CD4-positive, alpha-beta memory T cell (primary cell): ENCODE measurements at places on chromosomes 3 and 15. TPM values are rescaled to one million over a fixed set of nuclear protein-coding genes. Genes with fewer than 3 reads are reported as not detected.
A peak's percentile ranks its signal among the peaks of the same experiment; 100 is the strongest.

GRCh38 chr3:180457225-180457624 is 144.7 kb upstream of the TTC14 start:
- H3K4me1 ChIP-seq: no peaks in the 10 kb centered on the region
- DNase-seq: no peak
- no peak overlapping the region for H3K4me3 ChIP-seq
- H3K27ac ChIP-seq: no peak overlapping the region

DNA sequence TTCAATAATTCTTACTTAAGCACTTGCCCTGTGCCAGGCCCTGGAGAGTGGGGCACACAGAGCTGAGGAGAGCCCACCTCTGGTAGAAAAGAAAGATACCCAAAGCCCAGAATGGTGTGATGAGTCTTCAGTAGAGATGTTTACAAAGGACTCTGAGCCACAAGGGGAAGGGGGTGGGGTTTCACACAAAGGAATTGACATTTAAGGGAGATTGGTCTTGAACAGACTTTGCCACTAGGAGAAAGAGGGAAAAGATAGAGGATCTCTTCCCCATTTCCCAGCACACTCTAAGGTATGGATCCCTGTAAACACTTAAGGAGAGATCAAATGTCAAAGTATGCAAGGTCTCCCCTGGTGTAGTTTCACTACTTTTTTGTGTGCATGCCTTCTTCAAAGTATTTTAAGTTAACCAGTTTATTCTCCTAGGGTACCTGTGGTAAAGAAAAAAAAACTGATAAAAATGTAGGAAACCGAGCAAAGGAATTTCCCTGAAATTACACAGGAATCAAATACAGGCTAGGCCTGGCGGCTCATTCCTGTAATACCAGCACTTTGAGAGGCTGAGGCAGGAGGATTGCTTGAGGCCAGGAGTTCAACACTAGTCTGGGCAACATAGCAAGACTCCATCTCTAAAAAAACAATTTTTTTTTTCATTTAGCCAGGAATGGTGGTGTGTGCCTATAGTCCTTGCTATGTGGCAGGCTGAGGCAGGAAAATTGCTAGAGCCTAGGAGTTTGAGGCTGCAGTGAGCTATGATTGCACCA is 117.6 kb upstream of the SKOR1 start:
- H3K27me3 ChIP-seq: no peaks in the 10 kb centered on the region
- DNase-seq: no peak
- H3K4me1 ChIP-seq: no peaks in the 10 kb centered on the region
- H3K36me3 ChIP-seq: no peaks in the 10 kb centered on the region
- H3K4me3 ChIP-seq: no peak overlapping the region
- no peak overlapping the region for H3K27ac ChIP-seq

- H3K27me3 ChIP-seq: no peaks in the 10 kb centered on the region
- H3K4me1 ChIP-seq: peaks cover 25% of the 10 kb centered on the region
- H3K36me3 ChIP-seq: no peaks in the 10 kb centered on the region
- H3K4me3 ChIP-seq: no peak overlapping the region
These were observed 1.4 kb upstream of the CPOX start for GRCh38 chr3:98594628-98595324.

DNA sequence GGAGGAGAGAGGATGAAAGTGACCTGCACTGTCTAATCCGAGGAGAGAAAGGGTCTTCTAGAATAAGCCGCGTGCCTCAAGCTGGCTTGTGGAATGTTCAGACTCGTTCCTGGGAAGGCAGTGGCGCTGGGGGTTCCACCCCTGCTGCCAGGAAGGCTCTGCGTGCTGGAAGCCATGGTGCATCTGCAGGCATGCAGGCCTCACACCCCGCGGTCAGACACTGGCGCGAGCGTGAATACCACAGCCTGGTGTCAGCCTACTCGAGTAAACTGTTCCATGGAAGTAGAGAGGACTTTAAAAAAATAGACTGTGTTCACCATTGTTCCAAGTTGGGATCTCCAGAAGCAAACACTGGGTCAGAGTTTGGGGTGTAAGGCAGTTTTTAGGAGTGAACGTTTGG is 25.9 kb upstream of the GABRG3 start:
- H3K27me3 ChIP-seq: no peaks in the 10 kb centered on the region
- H3K4me1 ChIP-seq: no peaks in the 10 kb centered on the region
- DNase-seq: no peak

- peak; percentile 12 for DNase-seq
- H3K4me1 ChIP-seq: peaks cover 18% of the 10 kb centered on the region
- no peak overlapping the region for H3K27ac ChIP-seq
- no peak overlapping the region for H3K4me3 ChIP-seq
These were observed 41.1 kb downstream of the NGRN start for GRCh38 chr15:90306560-90306959.

- H3K4me1 ChIP-seq: peaks cover 5% of the 10 kb centered on the region
- H3K36me3 ChIP-seq: no peaks in the 10 kb centered on the region
- no peak overlapping the region for H3K4me3 ChIP-seq
- H3K27me3 ChIP-seq: no peaks in the 10 kb centered on the region
- H3K27ac ChIP-seq: no peak overlapping the region
These were observed 96.2 kb upstream of the PLCL2 start for GRCh38 chr3:16788440-16789056.

DNA sequence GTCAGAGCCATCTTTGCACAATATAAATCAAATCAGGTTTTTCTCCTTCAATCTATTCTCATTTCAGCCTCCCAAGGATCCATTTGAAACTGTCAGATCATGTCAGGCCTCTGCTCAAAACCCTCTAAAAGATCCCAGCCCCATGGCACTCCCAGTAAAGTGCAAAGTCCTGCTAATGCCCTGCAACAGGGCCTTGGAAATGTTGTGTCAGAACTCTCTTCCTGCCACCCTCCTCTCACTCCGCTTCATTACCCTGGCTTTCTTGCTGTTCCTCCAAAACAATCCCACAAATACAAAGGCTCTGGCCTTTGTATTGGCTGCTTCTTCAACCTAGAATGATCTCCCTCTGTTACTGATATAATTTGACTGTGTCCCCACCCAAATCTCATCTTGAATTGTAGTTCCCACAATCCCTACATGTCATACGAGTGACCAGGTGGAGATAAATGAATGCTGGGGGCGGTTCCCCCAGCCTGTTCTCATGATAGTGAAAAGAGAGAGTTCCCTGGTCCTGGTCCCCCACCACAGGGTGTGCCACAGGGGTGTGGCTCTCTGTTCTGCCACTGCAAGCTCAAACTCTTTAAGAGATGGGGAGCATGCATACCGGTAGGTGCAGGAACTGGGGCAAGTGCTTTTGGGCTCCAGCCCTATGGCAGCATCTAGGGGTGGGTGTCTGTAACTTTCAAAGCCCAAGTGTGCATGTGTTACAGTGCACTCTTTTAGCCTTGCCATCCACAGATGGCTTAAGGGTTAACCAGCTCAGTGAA is 22.9 kb upstream of the TRA2B start:
- peaks cover 5% of the 10 kb centered on the region for H3K27me3 ChIP-seq
- DNase-seq: no peak
- peaks cover 8% of the 10 kb centered on the region for H3K4me1 ChIP-seq

DNA sequence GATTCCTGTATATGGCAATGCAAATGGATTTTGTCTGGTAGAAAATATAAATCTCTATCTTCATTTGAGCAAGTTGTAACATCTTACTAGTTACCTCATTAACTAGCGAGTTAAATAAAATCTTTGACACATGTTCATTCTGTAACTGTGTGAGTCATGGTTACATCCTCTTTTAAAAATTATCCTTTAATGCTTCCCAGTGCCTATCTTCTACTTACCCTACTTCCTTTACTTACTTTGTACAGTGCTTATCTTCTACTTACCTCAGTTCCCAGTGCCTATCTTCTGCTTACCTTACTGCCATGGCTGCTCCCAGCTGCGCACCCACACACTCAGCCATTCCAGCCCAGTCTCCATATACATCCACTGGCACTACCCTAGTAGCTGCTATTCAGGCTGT is 71.9 kb upstream of the GOLGA8B start:
- no peaks in the 10 kb centered on the region for H3K27me3 ChIP-seq
- H3K27ac ChIP-seq: no peak overlapping the region
- peaks cover 3% of the 10 kb centered on the region for H3K4me1 ChIP-seq
- no peak for DNase-seq

- no peaks in the 10 kb centered on the region for H3K27me3 ChIP-seq
- H3K36me3 ChIP-seq: no peaks in the 10 kb centered on the region
- H3K27ac ChIP-seq: no peak overlapping the region
- no peaks in the 10 kb centered on the region for H3K4me1 ChIP-seq
- H3K4me3 ChIP-seq: no peak overlapping the region
These were observed 1052.4 kb downstream of the TUSC7 start for GRCh38 chr3:117761703-117762620.

GRCh38 chr3:136838641-136839555 is 20.0 kb downstream of the SLC35G2 start:
- H3K36me3 ChIP-seq: no peaks in the 10 kb centered on the region
- H3K4me3 ChIP-seq: no peak overlapping the region
- H3K27me3 ChIP-seq: no peaks in the 10 kb centered on the region
- no peak for DNase-seq

GRCh38 chr3:151903501-151903991 is 30.1 kb downstream of the SUCNR1 start:
- DNase-seq: no peak
- no peak overlapping the region for H3K4me3 ChIP-seq
- H3K27me3 ChIP-seq: no peaks in the 10 kb centered on the region
- H3K4me1 ChIP-seq: no peaks in the 10 kb centered on the region
- H3K27ac ChIP-seq: no peak overlapping the region

GRCh38 chr15:64070965-64071851 is 22.4 kb downstream of the CIAO2A start:
- H3K27ac ChIP-seq: no peak overlapping the region
- DNase-seq: no peak
- H3K27me3 ChIP-seq: no peaks in the 10 kb centered on the region
- H3K4me3 ChIP-seq: no peak overlapping the region
- H3K36me3 ChIP-seq: peaks cover 12% of the 10 kb centered on the region

DNA sequence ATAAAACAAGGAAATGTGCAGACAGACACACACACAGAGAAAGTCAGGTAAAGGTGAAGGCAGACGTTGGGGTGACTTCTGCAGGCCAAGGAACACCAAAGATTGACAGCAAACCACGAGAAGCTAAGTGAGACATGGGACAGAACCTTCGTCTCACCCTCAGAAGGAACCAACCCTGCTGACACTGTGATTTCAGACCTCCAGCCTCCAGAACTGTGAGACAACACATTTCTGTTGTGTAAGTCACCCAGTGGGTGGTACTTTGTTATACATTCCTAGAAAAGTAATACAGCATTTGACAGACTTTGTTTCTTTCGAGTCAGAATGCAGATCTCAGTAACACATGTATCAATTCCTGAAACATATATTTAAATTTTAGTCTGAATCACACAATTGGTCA is 7.1 kb downstream of the WDR72 start:
- H3K27ac ChIP-seq: no peak overlapping the region
- H3K4me3 ChIP-seq: no peak overlapping the region
- H3K36me3 ChIP-seq: no peaks in the 10 kb centered on the region
- no peak for DNase-seq
- peaks cover 3% of the 10 kb centered on the region for H3K27me3 ChIP-seq

DNA sequence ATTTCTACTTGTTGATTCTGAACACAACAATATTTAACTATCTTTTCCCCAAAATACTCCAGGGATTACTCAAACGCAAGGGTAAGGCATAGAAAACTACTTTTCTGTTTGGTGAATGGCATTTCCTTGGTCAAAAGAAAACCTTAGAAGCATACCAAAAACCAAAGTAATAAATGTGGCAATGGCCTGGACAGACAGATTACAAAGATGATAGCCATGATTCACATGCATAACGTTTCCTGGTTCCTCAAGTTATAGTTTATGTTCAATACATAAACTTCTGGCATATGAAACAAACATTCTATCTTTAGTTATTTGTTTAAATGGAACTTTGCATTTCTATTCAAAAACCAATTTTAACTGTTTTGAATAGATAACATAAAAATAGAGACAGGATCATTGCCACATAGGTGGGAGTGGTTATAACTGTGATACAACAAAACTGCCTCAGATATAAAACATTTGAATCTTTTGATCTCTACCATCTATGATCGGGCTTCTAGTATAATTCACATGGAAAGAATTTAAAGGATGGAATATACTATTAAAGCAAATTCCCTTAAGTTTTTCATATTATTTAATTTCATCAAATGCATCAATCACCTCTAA is 32.1 kb downstream of the FOXP1 start:
- no peak overlapping the region for H3K4me3 ChIP-seq
- no peaks in the 10 kb centered on the region for H3K4me1 ChIP-seq
- H3K36me3 ChIP-seq: no peaks in the 10 kb centered on the region
- DNase-seq: no peak

DNA sequence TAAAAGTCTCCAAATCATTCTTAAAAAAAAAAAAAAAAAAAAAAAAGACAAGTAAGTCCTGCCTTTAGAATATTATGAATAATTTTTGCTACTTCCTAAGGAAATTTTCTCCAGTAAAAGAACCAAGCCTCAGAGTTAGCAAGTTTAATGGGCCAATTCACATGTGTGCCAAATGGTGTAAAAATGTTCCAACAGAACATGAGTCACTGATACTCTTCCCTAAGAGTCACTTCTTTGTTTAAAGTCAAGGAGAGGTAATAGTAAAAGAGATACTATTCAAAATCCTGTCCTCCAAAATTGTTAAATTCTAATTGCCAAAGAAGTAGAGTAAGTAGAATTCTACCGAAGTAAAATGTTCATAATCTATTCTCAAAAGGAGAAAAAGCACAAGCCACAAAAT is 17.7 kb upstream of the CPA3 start:
- H3K27me3 ChIP-seq: no peaks in the 10 kb centered on the region
- no peak overlapping the region for H3K27ac ChIP-seq
- no peaks in the 10 kb centered on the region for H3K4me1 ChIP-seq

GRCh38 chr3:48835650-48836366 is 11.9 kb downstream of the PRKAR2A start:
- no peak overlapping the region for H3K27ac ChIP-seq
- no peak overlapping the region for H3K4me3 ChIP-seq
- no peaks in the 10 kb centered on the region for H3K4me1 ChIP-seq

DNA sequence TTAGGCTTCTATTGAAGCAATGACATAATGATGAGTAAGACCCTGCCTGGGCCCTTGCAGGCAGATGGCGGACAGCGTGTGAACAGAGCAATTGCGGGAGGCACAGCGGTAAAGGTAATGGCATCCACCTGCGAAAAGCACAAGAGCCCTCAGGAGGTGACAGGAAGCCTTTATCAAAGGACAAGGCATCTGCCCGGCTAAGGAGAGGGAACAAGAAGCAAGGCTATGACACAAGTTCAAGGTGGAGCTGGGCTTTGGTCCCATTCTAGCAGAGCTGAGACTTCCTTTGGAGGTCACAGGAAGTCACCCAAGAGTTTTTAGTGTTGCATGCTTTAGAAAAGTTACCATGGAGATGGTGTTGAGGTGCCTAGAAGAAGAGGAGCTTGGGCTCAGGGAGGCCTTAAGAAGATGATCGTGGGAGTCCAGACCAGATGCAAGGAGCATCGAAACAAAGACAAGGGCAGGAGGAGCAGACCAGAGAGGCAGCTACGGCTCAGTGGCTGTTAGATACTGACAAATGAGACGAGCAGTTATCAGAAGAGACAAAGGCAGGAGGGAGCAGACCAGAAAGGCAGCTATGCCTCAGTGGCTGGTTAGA is 34.5 kb downstream of the OSBPL10 start:
- H3K27me3 ChIP-seq: no peaks in the 10 kb centered on the region
- H3K4me3 ChIP-seq: no peak overlapping the region
- no peaks in the 10 kb centered on the region for H3K4me1 ChIP-seq
- no peak overlapping the region for H3K27ac ChIP-seq
- DNase-seq: no peak
- H3K36me3 ChIP-seq: no peaks in the 10 kb centered on the region

The FANCD2OS gene
- total RNA-seq: not detected

The DNASE1L3 gene
- not detected for total RNA-seq

The GHSR gene
- total RNA-seq: not detected

The GOLGA8T gene
- total RNA-seq: not detected

The IL12A gene
- 0.53 TPM for total RNA-seq

The NUP210 gene
- total RNA-seq: 149 TPM

The ERC2 gene
- not detected for total RNA-seq
